ENCODE measurements at places on chromosomes 12 and 14.

- no peak for DNase-seq
These were observed 2.1 kb upstream of the PTPN6 start for GRCh38 chr12:6948873-6949594.

GRCh38 chr12:131827961-131828534 is at the start of gene MMP17:
TSS of gene MMP17 (plus strand) at chr12:131828393. CDS start at chr12:131828495, 102 bp downstream.
- peak; percentile 91 for DNase-seq

DNA sequence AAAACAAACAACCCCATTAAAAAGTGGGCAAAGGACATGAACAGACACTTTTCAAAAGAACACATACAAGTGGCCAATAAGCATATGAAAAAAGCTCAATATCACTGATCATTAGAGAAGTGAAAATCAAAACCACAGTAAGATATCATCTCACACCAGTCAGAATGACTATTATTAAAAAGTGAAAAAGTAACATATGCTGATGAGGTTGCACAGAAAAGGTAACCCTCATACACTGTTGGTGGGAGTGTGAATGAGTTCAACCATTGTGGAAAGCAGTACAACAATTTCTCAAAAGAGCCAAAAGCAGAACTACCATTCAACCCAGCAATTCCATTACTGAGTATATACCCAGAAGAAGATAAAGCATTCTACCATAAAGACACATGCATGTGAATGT is 18.2 kb downstream of the PDE6H start:
- no peak for DNase-seq

DNA sequence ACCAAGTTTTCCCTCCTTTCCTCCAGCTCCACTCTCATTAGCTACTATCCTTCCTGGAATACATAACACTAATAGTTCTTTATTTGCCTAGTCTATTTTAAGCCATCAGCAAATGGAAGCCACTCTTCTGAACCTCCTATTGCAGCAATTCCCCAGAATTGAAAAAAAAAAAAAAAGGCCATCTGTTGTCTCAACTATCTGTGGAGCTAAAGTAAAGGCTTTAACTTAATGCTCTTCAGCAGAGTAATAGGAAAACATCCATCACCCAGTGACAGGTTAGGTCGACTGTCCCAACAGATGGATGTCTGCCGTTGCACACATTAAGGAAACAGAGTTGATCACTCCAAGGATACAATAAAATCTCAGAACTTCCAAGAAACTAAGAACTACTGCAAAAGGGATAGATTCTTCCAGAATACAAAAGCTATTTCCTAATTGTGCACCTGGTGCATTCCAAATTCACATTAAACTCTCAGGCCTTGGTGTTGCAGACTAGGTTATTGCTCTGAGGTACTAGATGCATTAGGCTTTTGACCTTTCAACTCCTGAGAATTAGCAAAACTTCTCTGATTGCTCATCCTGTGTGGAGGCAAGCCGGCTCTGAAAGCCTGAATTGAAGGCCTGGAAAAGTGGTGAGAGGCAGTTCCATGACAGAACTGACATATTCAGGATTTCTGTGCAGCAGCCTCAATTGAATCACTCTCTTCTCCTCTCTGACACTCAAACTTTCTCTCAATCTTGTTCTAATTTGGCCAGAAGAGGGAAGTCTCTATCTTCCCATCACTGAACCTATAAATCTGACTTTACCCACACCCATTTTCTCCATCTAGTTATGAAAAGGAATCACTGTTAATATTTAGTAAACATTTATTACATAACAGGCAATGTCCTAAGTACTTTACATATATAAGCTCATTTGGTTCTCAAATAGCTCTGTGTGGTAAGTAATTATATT is 238.4 kb upstream of the HMGA2 start:
- no peak for DNase-seq

- DNase-seq = no peak
These were observed 581.0 kb upstream of the TMEM132C start for GRCh38 chr12:127685931-127686330.

DNA sequence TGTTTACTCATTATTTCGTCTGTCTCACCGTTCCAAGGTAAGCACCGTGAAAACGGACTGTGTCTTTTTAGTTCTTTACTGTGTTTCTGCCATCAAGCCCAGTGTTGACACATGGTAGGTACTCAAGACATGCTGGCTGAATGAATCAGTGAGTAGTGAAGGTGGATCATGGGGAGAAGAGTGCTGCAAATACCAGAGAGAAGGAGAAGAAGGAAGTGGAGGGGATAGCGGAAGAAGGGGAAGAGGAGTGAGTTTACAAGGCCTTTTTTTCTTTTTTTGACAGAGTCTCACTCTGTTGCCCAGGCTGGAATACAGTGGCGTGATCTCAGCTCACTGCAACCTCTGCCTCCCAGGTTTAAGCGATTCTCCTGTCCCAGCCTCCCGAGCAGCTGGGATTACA is 54.6 kb downstream of the ETV6 start:
- DNase-seq = no peak

DNA sequence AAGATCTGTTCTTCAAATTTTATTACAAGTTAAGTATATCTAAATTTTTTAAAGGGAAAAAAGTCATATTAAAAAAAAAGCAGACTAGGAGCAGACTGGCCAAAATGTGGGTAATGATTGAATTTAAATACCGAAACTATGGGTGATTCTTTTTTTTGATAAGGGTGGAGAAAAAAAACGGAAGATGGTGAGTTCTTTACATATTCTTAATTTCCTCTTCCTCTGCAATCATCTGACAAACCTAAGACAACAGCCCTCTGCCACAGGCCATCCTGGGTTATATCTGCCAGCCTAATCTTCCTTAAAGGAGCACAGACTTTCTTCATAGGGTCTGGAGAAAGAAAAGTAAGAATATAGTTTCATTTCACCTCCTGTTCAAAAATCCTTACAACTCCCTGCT is 108.0 kb downstream of the PPP2R5E start:
- DNase-seq = no peak

- no peak for DNase-seq
These were observed 272.1 kb downstream of the BCL11B start for GRCh38 chr14:98999901-99000300.

- DNase-seq = peak; percentile 31
These were observed 111.9 kb upstream of the CCDC175 start for GRCh38 chr14:59688224-59689170.

- DNase-seq = no peak
These were observed 74.8 kb downstream of the KIF21A start for GRCh38 chr12:39368096-39368495.

GRCh38 chr14:74595006-74595735 is 16.9 kb downstream of the LTBP2 start:
- no peak for DNase-seq
